ENCODE measurements at places on chromosomes 13 and 19.
A peak's percentile ranks its signal among the peaks of the same experiment; 100 is the strongest.

DNA sequence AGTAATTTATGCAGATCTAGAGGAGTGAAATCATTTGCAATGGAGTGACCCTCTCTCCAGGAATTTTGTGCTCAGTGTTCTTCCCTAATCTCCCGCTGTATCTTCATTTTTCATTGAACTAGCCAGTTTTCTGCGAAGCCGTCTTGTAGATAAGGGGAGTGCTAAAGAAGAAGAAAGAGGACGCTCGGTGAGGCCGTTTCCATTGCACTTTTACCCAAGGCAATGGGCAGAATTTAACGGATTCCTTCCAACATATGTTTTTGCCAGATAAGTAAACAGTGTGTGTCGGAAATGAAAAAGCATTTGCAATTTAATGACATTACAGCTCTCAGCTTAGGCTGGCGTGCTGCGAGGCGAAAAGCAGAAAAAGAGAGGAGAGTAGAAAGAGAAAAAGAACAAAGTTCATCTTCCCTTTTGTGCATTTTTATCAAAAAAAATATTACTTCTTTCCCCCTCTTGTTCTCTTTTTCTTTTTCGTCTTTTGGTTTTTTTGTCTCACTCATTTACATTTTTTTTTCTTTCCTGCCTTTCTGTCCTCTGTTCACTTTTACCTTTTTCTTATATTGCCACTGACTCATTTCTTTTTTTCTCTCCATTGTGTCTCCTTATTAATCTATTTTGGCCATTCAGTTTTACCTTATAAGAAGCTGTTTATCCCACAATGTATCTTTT, 49.9 kb downstream of the SOX21 start:
- DNase-seq: no peak

DNA sequence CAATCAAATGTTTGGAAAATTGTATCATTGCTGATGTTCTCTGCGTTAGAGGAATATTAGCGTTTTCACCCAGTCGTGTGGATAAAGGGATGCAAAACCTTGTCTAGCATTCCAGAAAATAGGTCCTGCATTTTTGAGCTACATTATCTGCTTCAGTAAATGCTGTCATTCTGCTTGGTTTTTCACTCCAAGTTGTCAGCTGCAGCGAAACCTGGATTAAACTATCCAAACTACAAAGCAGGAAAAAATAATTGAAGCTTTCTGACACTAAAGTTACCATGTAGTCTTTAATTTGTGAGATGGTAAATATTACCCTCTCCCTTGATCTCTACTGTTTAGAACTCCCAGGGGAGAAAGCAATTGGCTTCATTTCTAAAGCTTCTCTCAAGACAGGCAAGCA, 1795.5 kb upstream of the PRR20A start:
- no peak for DNase-seq

DNA sequence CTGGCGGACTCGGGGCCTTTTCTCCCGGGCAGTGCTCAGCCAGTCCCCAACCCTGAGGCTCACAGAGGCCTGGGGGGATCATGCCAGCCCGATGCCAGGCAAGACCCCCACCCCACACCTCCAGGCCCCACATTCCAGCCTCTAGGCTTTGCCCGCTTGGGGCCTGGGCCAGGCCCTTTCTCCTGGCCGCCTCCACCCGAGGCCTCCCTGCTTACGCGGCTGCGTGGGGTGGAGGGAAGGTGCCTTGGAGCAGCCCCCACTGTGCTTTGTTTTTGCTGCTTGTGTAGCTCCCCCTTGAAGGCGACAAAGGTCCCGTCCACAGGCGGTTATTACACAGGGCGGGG, 38.4 kb downstream of the SMIM24 start:
- no peak for DNase-seq

DNA sequence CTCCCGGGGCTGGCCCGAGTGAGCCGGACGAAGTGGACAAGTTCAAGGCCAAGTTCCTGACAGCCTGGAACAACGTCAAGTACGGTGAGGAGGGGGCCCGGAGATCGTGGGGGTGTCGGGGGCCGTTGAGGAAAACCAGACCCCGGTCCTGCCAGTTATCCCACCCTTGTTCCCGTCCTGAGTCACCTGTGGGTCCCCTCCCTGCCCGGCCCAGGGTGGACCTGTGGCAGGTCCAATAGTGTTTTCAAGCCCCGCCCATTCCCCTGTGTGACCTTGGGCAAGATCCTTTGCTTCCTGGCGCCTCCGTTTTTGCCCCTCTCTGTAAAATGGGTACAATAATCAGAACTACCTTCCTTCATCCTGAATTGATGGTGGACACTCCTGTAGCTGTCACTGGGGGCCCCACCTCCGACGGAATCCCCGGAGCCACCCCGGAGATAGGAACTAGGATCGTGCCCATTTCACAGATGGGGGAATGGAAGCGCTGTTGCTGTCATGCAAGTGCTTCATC, 593 bp downstream of the ATG4D start:
- DNase-seq: peak; percentile 30

DNA sequence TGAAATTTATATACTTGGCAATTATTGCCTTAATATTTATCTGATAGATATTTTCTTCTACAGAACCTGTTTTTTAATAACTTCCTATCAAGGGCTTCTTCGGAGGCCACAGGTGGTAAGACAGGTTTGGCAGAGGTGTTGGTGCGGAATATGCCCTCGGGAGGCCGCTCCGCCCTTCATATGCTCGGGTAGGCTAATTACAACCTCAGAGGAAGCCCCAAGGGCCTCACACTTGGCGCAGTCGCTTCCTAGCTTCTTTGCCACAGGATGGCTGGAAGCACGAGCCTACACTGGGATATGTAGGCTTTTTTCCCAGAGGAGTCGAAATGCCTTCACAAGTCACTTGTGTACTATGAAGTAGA, 68.8 kb downstream of the LMO7 start:
- no peak for DNase-seq

DNA sequence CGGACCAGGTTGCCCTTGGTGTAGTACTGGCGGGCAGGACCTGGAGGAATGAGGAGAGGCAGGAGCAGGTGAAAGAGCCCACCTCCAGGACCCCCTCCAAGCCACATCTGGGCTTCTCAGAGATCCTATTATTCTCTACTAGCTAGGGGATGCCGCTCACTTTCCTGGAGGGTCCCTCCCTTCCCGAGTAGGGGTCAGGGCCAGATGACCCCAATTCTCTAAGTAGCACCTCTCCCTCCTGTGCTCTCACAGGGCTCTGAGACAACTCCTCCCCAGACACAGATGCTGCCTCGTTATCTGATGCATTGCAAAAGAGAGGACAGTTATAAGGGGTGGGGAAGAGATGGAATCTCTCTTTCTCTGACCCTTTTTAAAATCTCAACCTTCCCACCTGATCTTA, 22.9 kb downstream of the GP6 start:
- DNase-seq: no peak

- DNase-seq: no peak
Measured at GRCh38 chr13:106415971-106416370, 119.5 kb downstream of the EFNB2 start.

GRCh38 chr13:32728327-32728726, 142.1 kb downstream of the PDS5B start:
- DNase-seq: no peak

GRCh38 chr19:9857920-9858746, 23.0 kb downstream of the PIN1 start:
- DNase-seq: peak; percentile 32

DNA sequence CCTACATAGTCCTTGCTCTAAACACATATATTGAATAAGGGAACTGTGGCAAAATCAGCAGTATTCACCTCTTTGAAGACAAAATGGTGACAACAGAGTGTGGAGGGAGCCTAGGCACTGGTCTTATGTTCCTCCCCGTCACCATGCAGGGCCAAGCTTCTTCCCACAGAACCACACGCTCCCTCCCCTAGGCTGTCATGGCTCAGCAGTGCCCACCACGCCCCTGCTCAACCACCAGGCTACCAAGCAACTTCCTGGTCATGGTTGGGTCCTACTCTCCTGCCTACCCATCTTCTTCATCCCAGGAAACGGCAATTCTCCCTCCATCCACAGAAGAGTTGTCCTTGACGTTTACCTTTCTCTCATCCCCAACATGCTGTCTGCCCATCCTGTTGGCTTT, 126.1 kb downstream of the CRYL1 start:
- no peak for DNase-seq

DNA sequence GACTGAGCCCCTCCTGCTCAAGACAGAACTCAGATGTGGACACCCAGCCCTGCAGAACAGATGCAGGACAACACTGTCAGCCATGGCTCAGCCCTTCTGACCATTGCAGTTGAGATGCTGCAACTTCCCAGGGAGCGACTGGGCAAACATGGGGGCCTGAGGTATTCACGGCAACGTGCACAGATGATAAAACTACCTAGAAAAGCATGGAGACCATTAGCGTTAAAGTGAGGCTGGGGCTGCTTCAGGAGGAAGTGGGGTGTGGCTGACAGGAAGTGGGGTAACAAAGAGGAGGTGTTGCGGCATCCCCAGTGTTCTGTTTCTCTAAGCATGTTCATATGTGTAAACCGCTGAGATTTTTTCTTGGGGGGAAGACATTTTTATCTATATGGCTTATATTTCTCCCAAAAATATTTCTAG, 1.3 kb upstream of the SIGLEC9 start:
- peak; percentile 82 for DNase-seq

- no peak for DNase-seq
Measured at GRCh38 chr19:48556163-48556562, 4.2 kb downstream of the SULT2B1 start.

DNA sequence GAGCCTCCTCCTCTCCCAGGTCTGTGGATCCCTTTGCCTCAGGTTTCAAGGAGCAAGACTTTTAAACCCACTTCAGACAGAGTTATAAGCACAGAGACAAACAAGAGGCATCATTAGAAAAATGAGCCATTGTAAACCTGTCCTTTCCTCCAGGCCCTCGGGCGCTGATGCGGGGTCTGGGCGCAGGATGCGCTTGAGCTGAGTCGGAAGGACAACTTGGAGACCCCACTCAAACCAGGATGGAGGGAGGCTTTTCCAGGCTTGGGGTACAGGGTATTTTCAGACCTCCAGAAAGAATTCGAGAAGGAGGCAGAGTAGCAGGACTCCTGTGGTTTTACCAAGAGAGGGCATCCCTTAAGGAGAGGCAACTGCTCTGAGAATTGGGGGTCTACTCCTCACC, 155.6 kb downstream of the NUFIP1 start:
- no peak for DNase-seq

- DNase-seq: no peak
Measured at GRCh38 chr13:51412431-51412830, 40.4 kb downstream of the INTS6 start.

GRCh38 chr19:28864024-28864503, 348.9 kb downstream of the UQCRFS1 start:
- DNase-seq: no peak

- peak; percentile 12 for DNase-seq
Measured at GRCh38 chr19:19026299-19026971, 6.9 kb downstream of the SUGP2 start.

GRCh38 chr19:35784503-35785338, 9.4 kb downstream of the ARHGAP33 start:
- DNase-seq: no peak

GRCh38 chr19:53172889-53173288, 14.0 kb upstream of the ZNF347 start:
- DNase-seq: no peak

DNA sequence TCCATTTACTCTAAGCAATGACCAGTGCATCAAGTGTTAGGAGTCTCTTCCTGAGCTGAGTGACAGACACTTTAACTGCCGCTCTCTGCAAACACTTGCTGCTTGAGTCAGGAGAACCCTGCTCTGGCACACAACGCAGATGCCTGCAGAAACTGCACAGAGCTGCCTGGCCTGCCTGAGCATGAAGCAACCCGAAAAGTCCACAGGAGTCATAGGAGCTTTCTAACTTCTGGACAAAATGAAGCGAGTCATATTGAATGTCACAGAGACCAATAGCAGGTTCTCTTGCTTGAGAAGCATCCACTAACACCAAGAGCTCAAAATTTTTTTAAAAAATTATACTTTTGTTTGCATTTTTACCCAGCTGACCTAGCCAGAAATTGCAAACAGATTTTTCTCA, 232.4 kb downstream of the LHFPL6 start:
- DNase-seq: no peak

DNA sequence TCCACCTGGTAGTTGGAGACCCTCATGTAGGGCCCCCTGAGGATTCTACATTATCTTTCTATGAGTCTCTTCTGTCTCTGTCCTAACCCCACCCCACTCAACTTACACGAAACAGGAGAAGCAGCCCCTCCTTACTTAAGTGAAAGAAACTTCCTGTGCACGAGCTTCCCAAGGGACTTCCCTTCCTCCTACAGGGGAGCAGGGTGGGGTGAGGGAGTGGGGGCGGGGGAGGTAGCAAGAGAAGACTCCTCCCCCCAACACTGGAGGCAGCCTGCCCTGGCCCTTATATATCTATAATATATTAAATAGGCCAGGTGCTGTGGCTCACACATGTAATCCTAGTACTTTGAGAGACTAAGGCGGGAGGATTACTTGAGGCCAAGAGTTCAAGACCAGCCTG, 5.5 kb upstream of the PDE4C start:
- DNase-seq: no peak

GRCh38 chr19:51064534-51065220, at the start of gene KLK13:
Gene KLK13 (minus strand): TSS chr19:51065092. CDS start chr19:51065067, 25 bp downstream.
- no peak for DNase-seq

GRCh38 chr13:82407321-82407720, 1475.0 kb downstream of the SLITRK1 start:
- no peak for DNase-seq

DNA sequence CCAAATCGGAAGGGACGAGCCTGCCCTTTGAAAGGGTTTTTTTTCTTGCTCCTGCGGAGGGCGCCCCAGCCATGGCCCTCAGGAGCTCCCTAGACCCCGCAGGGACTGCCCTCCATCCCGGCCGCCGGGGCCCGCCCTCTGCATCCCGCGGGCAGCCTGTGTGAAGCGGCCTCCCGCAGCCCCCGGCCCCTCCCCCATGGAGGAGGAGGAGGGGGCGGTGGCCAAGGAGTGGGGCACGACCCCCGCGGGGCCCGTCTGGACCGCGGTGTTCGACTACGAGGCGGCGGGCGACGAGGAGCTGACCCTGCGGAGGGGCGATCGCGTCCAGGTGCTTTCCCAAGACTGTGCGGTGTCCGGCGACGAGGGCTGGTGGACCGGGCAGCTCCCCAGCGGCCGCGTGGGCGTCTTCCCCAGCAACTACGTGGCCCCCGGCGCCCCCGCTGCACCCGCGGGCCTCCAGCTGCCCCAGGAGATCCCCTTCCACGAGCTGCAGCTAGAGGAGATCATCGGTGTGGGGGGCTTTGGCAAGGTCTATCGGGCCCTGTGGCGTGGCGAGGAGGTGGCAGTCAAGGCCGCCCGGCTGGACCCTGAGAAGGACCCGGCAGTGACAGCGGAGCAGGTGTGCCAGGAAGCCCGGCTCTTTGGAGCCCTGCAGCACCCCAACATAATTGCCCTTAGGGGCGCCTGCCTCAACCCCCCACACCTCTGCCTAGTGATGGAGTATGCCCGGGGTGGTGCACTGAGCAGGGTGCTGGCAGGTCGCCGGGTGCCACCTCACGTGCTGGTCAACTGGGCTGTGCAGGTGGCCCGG, 815 bp downstream of the MAP3K10 start:
- DNase-seq: peak; percentile 35

- DNase-seq: peak; percentile 81
Measured at GRCh38 chr19:40610396-40611064, 9.4 kb downstream of the LTBP4 start.

All from activated naive CD4-positive, alpha-beta T cell treated with anti-CD3 and anti-CD28 coated beads for 36 hours (primary cell).